ENCODE measurements at places on chromosomes 2 and 18.

DNA sequence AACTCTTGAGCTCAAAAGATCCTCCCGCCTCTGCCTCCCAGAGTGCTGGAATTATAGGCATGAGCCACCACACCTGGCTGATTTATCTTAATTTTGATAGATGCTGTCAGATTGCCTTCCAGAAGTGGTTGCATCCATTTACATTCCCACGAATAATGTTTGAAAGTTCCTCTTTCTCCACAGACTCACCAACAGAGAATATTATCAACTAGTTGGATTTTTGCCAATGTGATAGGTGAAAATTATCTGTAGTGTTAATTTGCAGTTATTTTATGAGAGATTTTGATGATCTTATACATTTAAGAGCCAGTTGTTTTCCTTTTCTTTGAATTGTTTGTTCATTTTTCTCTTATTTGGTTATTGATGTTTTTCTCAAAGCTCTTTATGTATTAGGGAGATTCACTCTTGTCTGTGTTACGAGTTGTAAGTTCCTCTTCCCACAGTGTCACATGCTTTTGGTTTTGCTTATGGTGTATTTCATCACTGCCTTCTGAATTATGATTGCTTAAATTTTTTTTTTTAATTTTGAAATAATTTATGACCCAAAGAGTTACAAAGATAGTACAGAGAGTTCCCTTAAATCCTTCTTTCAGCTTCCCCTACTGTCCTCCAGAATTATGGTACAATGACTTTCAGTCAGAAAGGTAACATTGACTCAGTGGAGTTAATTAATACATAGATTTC, 20.7 kb upstream of the NT5DC4 start:
- DNase-seq = no peak

DNA sequence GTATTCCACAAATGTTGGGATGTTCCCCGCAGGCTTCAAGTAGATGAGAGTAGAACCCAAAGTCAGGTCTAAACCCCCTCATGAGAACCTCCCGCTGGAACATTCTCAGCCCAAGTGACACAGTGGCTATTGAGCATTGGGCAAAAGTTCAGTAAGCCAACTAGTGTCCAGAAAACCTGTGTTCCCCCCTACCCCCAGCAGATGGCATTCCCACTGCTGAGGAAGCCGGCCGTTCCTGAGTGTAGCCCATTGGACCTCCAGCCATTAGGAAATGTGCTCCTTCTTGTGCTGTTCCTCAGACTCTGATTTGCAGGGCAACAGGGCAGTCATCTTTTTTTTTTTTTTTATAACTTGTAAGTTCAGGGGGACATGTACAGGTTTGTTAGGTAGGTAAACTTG, 152.1 kb downstream of the NCK2 start:
- no peak for DNase-seq

DNA sequence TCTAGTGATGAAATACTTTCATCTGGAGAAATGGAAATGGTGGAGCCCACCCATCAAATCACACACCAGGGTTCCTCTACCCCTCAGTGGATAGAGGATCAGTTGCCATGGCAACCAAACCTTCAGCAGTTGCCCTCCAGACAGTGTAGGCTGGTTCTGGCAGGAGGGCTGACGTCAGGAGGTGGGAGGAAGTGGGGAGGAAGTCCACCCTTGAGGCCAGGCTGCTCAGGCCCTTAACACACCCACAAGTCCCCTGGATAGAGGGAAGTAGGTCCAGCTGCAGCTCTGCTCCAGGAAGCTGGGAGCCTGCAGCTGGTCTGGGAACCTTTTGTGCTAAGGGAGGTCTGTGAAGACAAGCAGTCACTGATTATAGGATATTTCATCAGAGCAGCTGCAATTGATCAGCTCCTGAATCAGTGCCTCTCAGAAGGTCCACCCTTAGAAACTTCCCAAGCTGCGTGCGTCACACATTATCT, 186.6 kb downstream of the MTX2 start:
- no peak for DNase-seq

- DNase-seq = no peak
Measured at GRCh38 chr2:200966770-200967169, 3.3 kb upstream of the ORC2 start.

- no peak for DNase-seq
Measured at GRCh38 chr2:120892271-120892966, 156.8 kb downstream of the GLI2 start.

- no peak for DNase-seq
Measured at GRCh38 chr2:25790074-25790790, 88.1 kb downstream of the ASXL2 start.

DNA sequence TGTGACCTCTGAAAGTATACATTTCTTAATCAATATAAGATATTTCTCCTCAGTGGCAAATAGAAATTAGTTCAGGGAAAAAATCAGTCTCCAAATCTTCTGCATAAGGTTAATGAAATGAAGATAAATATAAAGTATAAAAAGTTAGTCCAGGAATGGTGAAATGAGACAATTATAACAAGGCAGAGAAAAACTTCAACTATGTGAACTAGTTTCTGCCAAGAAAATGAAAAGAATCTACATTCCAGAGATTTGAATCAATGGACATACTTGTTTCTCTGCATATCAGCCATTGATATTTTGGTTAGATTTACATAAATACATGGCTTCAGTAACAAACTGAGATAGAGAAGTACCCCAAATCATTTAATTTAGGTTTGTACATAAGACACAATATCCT, 249.0 kb downstream of the EXOC6B start:
- DNase-seq = no peak

DNA sequence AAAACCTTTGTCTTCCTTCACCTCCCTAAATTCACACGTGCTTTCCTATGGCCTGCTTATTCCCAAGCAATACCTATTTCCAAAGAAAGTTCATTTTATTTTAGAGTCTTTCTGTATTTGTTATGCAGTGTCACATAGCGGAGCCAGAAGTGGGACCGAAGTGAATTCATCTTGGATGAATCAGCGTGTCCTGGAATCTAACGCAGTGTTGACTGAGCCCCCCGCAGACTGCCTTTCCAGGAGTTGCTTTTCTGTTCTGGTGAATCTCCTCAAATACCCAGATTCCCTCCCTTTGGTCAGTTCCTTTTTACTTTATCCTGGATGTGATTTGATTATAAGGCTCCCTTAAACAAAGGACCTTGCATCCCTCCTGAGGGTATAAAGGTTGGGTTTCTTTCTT, 10.8 kb downstream of the ALPP start:
- DNase-seq = no peak

- no peak for DNase-seq
Measured at GRCh38 chr2:85771486-85771885, 17.7 kb downstream of the ATOH8 start.

DNA sequence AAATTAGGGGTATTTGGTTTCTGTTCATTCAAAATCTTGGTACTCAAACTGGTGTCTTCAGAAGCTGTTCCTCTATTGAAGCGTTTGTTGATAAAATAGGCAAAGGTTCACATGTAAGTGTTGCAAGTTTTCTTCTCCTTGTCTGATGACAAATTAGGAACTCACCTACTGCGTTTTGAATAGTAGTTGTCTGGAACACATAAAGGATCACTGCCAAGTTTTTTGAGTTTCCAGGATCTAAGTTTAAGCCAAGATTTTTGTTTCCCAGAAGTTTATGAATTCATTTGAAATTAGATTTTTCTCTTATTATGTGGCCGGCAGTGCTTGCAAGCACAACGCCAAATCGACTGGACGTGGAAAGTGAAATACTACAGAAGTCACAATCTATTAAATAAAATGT, 85.4 kb downstream of the ARHGEF33 start:
- no peak for DNase-seq

GRCh38 chr2:204892506-204893255, 347.4 kb downstream of the PARD3B start:
- DNase-seq = no peak

- DNase-seq = no peak
Measured at GRCh38 chr18:50527636-50528307, 32.1 kb upstream of the MAPK4 start.

GRCh38 chr2:58378152-58378551, 137.0 kb upstream of the FANCL start:
- no peak for DNase-seq

DNA sequence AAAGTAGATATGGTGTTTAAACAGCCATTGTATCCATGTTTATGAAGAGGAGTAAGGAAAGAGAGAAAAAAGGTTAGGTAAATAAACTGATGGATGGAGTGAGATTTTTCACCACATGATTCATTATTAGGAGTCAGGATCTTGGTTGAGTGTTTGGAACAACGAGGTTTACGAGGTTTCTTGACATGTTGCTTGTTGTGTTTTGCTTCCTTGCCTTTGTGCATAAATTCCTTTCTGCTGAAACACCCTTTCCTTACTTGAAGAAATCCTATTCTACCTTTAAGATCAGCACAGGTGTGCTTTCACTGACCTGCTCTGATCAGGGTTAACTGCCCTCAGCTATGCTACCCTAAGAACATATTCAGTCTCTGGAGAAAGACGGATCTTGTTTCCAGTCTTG, 66.6 kb downstream of the EFEMP1 start:
- DNase-seq = no peak

GRCh38 chr2:240961910-240962299, 36.5 kb upstream of the SNED1 start:
- DNase-seq = no peak

DNA sequence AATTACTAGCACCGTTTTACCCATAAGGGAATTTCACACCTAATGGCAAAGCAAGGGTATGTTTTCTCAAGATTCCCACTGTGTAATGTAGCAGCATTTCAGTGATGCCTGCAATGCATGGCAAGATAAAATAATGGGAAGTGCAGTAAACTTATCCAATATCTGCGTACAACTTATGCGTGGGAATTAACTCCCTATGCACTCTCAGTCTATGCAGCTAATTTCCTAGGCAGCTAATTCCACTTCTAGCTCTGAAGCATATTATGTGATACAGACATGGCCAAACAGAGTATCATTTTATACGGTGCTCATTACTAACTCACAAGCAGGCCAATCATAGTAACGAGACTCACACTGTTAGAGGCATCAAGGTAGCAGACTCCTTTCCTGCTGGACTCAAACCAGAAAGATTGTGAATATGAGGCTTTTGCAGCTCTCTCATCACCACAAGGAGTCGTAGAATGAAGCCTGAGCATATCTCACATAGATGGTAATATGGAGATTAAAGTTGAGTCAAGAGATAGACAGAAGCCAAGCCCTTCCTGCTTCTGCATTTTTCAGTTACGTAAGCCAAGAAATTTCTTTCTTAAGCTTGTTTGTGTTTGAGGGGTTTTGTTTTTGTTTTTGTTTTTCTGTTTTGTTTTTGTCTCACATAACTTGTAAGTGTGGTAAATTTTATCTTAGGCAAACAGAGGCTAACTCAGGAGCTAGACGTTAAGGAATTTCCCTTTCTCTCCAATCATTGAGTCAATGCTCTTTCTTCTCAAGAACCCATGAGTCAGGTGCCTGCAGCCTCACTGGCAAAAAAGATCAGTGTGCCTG, 34.8 kb upstream of the ITGAV start:
- no peak for DNase-seq

DNA sequence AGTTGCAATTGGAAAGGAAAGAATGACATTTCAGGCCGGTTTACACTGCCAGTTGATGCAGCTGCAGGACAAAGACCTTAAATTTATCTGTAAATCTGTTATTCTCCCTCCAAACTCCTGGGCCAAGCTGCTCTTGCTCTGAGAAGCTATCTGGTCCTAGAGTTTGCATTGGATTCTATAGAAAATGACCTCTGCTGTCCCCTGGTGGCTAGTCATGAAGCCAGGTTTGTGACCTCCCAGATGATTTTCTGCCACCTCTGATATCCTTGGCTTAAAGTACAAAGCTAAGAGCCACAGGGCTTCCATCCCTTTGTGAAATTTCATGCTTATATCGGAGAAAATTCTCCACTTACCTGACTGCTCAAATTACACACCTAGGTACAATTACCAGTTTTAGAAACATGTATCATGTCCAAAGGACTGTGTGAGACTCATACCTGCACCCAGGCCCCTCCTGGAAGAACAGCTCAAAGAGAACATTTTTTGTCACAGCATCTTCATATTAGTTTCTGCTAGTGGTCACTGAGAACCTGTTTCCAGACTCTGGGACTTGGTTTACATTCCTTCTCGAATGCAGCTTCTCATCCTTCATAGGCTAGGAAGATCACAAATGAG, 28.9 kb upstream of the IER3IP1 start:
- no peak for DNase-seq

- no peak for DNase-seq
Measured at GRCh38 chr2:37684809-37685208, 13.4 kb upstream of the CDC42EP3 start.

- DNase-seq = no peak
Measured at GRCh38 chr18:44602380-44602779, 78.3 kb upstream of the SETBP1 start.

DNA sequence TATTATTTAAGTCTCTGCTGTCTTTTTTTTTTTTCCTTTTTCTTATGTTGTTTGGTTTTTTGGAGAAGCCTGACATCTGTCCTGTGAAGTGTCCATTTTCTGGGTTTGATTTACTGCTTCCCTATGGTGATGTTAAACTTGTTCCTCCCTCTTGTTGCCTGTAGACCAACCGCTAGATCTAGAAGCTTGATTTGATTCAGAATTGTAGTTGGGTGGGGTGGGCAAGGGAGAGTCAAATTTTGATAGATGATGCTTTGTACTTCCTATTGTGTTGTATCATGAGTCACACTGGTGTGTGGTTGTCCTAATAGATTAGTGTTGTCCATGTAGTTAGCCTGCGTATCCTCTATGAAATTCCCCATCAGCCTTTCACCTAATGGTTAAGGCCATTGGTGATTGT, 35.4 kb downstream of the CAB39 start:
- DNase-seq = no peak

DNA sequence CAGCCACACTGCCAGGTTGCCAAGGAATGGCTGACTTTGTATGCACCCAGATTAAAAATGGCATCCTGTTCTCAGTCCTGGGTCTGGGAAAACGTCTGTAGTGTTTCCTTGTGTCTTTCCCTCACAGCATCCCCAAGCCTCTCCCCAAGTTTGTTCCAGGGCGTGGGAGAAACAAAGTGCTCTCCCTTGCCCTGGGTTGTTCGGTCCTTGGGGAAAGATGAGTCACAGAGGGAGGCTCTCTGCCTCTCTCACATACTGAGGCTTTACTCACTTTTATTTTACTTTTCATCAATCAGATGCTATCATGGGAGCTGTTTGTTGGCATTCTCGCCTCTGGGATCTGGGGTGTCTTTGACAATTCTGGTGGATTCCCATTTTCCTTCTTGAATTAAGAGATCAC, 492.3 kb downstream of the XIRP2 start:
- DNase-seq = no peak

DNA sequence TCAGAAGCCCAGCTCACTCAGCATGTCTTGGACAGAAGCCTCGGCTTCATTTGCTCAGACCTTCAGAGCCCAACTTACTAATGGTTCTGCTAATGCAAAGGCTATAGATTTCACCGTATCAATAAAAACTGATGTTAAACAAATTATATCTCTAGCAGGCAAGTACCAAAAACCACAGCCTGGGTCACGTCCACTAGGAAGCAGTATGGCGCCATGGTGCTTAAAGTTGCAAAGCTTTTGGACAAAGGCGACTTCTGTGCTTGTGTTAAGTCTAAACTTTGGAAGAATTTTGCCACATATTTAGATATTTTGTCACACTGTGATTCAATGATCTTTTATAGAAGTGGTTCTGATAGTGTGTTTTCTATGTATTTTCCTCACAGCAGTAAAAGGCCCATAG, 276.8 kb upstream of the PARD3B start:
- DNase-seq = no peak

- DNase-seq = no peak
Measured at GRCh38 chr18:49856496-49856895, 43.2 kb upstream of the ACAA2 start.

All from stimulated activated CD8-positive, alpha-beta memory T cell treated with anti-CD3 and anti-CD28 coated beads, Interleukin-15, amount 100 ng/mL, for 24 hours (primary cell).